Kidney (tissue), 22 donors: ENCODE measurements at places on chromosomes 4 and X. TPM values are rescaled to one million over a fixed set of nuclear protein-coding genes. Genes with fewer than 3 reads are reported as not detected.

GRCh38 chr4:174266416-174266815 is 17.1 kb downstream of the FBXO8 start:
- no peak for DNase-seq

- no peak for DNase-seq
Observed at GRCh38 chr4:88693792-88694191, 3.8 kb downstream of the NAP1L5 start.

DNA sequence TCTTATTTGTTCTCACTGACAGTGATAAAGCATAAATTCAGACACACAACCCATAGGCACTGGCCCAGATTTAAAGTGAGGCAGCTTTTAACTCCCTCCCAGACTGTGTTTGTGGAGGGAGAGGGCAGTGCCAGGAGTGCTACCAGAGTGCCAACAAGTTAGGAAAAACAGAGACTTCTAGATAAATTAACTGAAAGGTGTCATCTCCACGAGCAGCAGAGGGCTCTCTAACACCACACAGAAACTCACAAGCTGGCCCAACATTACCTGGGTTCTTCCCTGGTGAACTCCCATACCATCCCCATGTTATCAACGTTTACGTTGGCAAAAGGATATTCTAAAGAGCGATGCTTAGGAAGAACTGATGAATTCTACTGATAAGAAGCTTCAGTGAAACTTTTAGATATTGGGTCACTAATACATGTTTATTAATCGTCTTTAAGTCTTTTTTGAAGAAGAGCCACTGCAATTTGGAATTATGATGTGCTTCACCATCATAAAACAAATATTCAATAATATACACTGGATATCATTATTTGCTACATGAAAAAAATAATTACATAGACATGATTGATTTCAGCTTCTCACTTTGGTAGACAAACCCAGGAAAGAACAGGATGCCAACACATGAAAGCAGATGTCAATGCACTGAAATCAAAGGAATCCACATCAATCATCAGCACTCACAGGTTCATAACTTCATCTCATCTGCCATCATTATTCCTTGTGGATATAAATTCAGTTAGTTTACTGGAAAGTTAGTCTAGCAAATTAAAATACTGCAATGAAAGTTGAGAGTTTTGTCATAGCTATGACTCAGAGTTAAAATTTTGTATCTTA is 121.2 kb upstream of the NAP1L5 start:
- peak; percentile 69 for DNase-seq

GRCh38 chrX:135649029-135649428 is 64.4 kb upstream of the CT45A1 start:
- DNase-seq: no peak

DNA sequence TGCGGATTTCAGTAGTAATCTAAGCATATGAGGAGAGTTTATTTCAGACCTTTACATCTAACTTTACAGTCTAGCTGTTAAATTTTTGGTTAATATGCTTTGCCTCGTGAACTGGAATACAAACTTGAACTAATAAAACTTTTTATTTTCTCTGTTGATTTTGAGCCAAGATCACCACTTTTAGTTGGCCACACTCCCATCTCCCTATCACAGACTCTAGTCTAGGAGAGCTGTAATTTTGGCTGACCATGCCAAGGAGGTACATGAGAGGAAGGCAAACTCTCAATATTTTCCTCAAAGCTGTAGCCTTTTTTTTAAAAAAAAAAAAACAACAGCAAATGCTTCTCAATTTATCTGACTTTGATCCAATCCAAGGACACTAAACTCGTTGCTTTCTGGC is 597.5 kb upstream of the PCDH7 start:
- DNase-seq: no peak

DNA sequence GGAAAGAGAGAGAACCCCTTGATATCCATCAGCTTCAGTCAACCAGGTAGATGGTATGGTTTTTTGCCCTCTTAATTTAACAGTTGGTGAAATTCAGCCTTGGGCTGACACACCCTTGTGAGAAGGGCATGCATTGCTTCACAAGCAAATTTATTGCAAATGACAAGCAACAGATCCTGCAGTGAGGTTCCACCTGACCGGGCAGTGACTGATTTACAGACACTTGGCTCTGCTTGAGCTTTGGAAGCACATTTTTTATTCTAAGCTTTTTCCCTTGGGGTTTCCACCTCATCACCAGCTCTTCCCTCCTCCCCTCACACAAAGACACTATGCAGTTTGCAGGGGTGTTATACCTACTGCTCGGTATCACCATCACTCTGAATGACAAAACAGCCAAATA is 28.3 kb upstream of the SERTM2 start:
- peak; percentile 82 for DNase-seq

- DNase-seq: no peak
Observed at GRCh38 chr4:8820178-8821102, 51.2 kb downstream of the HMX1 start.

- no peak for DNase-seq
Observed at GRCh38 chrX:13491061-13491460, 78.3 kb upstream of the EGFL6 start.

- DNase-seq: no peak
Observed at GRCh38 chrX:101419489-101419888, 11.5 kb downstream of the HNRNPH2 start.

DNA sequence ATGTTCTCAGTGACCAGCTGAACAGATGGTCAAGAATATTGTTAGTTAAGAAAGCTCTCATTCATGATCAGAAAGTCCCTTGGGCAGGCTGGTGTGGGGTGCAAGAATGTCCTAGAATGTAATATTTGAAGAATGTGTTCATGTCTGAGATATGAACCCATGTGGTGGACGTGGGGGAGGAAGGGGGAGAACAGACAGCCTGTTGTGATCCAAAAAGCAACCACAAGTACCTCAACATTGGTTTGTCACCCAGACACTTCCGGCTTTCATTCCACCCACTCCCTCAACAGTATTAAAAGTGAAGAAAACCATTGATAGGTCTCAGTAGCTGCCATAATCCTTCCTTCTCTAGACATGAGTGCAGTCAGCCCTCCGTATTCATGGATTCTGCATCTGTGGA is 82.2 kb downstream of the MAML3 start:
- DNase-seq: no peak

DNA sequence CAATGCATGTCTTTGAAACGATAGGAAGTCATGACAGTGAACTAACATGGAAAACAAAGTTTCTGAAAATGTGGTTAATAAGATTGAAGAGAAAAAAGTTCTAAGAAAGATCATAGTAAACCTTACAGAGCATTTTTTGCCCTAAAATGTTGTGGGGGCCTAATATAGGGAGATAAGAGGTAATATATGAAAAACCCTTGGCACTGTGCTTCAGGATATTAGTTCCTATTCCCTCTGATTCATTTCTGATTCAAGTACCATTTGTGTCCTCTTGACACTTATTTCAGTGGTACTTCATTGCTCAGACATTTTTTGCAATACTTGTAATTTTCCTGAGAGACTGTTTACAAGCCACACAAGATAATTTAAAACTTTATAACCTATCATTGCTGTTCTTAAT is 35.1 kb downstream of the PAQR3 start:
- DNase-seq: no peak

DNA sequence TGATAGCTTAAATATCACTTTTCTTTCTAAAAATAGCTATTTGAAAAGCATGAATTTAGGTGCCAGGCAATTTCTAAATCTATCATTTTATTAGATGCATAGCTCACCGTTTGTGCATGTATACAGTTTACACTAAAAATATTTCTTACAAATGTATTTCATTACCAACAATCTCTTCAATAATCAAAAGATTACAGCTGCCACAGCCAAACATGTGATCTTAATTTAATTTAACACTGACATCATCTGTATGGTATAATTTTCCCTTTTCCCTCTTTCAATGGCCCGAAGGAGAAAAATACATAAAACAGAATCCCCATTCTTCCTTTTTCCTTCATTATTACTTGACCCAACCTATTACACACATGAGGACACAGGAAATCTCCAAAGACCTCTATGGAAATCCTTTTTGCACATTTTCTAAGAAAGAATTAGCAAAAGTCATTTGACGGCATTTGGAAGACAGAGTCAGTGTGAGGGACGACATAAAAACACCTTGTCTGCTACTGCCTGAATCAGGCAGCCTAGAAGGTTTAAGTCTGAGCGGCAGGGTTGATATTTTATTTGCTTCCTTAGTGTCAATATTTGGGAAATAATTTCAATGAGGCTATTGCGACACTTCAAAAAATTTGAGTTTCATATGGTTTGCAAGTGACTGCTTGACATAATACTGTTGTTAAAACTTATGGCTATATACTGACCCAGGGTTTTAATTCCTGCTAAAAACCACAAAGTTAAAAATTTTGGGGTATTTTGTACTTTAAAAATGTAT is 111.2 kb downstream of the TTC29 start:
- DNase-seq: no peak

GRCh38 chr4:26074712-26075430 is 160.9 kb downstream of the SMIM20 start:
- DNase-seq: peak; percentile 29

GRCh38 chr4:20305976-20306375 is 54.3 kb downstream of the SLIT2 start:
- DNase-seq: peak; percentile 48

DNA sequence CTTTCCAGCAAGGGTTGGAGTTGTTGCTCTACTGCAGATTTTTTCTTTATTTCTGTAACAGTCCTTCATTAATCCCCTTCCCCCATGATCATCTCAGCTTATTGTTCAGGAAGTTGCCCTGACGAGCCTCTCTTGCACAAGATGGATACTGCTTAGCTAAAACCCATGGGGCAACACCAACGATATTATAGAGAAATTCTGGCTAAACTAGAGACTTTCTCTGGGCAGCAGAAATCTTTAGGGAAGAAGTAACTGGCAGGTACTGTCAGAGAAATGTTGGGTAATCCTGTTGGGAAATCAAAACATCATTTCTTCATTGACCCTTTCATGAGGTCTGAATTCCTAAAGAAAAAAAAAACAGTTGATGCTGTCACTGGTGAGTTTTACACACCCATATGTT is 921.3 kb downstream of the NLGN4X start:
- no peak for DNase-seq

GRCh38 chr4:54897590-54897989 is 227.8 kb downstream of the KDR start:
- no peak for DNase-seq

- peak; percentile 59 for DNase-seq
Observed at GRCh38 chrX:130539721-130540321, 138.0 kb downstream of the RBMX2 start.

- no peak for DNase-seq
Observed at GRCh38 chr4:17265139-17265538, 246.8 kb downstream of the QDPR start.

DNA sequence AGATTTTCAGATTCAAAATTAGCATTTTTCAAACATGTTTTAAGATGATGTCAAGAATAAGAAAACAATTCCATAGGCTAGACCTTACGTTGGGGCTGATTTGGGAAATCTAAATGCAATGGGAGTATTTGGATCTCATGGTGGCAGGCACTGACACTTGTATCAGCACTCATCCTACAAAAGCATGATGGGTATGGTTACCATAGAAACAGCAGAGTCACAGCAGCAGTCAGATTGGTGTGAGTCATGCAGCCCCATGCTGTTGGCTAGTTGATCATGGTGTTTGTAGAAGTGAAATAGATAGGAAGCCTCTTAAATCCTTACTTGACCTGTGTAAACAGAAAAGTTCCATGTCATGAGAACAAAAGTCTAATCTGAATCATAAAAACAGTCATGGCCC is 1637.3 kb upstream of the PABPC4L start:
- no peak for DNase-seq

DNA sequence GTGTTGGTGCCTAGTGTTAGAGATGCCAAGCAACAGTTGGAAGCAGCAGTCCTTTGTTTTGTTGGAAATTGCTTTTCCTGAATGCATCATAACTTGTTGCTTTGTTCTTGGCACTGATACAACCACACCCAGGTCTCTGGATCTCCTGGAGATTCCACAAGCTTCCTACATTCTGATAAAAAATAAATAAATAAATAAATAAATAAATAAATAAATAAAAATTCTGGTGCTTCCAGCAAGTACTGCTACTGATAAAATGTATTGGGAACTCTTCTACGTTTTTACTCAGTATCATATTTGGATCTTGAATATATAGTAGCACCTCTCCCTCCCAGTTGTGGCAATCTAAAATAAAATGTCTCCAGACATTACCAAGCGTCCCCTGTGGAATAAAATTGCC is 62.7 kb upstream of the GRID2 start:
- DNase-seq: no peak

- no peak for DNase-seq
Observed at GRCh38 chr4:9825049-9825448, 43.6 kb downstream of the DRD5 start.

DNA sequence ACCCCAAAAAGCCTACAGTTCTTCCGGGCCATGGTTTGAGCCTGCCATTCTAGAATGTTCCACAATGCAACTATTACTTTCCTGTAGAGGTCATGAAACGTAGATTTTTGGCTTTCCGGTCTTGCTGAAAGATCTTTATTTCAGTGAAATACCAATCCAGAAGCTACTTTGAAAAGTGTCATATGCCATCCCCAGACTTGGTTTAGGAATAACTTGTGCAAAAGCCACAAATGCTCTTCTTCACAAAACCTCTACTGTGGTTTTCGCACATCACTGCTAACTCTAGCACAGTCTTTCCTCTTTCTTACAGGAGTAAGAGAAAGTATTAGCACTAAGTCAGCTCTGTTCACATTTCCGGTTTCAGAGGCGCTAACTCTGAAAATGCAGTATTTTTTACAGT is 12.7 kb upstream of the CD40LG start:
- DNase-seq: no peak

DNA sequence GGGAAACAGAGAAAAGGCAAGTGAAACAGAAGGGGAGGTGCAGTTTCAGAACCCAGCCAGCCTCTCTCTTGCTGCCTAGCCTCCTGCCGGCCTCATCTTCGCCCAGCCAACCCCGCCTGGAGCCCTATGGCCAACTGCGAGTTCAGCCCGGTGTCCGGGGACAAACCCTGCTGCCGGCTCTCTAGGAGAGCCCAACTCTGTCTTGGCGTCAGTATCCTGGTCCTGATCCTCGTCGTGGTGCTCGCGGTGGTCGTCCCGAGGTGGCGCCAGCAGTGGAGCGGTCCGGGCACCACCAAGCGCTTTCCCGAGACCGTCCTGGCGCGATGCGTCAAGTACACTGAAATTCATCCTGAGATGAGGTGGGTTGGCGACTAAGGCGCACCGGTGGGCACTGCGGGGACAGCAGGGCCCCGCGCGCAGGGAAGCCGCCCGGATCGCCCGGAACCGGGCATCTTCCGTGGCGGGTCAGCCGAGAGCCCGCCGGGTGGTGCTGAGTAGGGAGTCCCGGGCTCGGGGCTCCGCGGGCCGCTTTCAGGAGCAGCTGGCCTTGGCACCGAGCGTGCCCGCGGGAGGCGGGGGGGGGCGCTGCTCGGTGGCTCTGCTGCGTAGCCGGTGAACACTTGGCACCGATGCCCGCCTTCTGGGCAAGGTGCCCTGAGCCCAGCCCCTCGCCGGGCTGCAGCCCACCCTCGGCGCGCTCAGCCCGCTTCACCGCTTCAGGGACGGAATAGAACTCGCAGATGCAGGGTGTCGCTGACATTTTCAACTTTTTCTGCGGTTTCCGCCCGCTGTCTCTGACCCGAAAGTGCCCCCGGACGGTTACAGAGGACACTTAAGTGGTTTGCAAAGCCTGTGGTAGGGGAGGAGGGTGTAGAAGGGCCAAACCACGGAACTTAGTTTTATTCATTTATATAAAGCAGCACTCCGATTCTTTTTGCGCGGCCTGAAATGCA is at the start of gene CD38:
Gene CD38, plus strand, starts transcription at position 40 of the 953 bp plus-strand sequence. Its CDS starts 87 bp downstream, at position 127.
- peak; percentile 45 for DNase-seq

The SMIM43 gene
- not detected for polyA plus RNA-seq

The HMGN5 gene
- 34.4 TPM for polyA plus RNA-seq

The BTK gene
- 0.77 TPM for polyA plus RNA-seq

The UCP1 gene
- not detected for polyA plus RNA-seq

The SLC26A1 gene
- polyA plus RNA-seq: 10.2 TPM

The RBM47 gene
- polyA plus RNA-seq: 61.5 TPM

The FOXO4 gene
- polyA plus RNA-seq: 13.1 TPM

The RIBC1 gene
- 6.4 TPM for polyA plus RNA-seq

The ANOS1 gene
- polyA plus RNA-seq: 0.69 TPM
